ENCODE measurements at places on chromosomes 1 and 21. TPM values are rescaled to one million over a fixed set of nuclear protein-coding genes. Genes with fewer than 3 reads are reported as not detected.

GRCh38 chr1:228456252-228457016 is 30.7 kb upstream of the RNF187 start:
- no peak for DNase-seq

- no peak for DNase-seq
Measured at GRCh38 chr1:44077421-44077820, 41.2 kb upstream of the KLF17 start.

DNA sequence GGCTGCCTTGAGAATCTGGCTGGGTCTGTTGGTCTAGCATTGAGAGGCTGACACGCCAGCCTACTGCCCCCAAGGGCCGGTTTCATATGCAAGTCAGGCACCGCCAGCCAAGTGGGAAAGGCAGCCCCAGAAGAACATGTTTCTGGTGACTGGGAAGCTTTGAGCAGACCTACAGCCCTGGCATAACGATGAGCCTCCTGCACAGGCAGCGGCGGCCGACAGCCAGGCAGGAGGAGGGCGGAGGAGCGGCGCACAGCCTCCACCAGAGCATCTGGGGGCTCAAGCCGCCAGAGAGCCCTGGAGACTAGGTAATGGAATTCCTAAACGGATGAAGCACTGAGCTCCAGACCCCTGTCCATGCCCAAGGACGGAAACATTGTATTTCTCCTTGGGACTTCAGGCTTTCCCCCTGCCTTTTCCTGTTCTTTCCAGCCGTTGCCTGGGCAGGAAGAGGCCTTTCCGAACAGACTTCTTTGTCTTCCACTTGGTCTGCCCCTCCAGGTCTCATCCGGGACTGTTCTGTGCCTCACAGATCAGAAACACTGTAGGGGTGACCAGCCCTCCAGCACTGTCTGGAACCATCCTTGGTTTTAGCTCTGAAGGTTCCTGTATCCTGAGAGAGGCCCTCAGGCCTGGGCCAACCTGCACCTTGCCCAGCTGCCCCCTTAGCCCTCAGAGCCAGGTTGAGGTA is 59.5 kb downstream of the IRF2BP2 start:
- no peak for DNase-seq

DNA sequence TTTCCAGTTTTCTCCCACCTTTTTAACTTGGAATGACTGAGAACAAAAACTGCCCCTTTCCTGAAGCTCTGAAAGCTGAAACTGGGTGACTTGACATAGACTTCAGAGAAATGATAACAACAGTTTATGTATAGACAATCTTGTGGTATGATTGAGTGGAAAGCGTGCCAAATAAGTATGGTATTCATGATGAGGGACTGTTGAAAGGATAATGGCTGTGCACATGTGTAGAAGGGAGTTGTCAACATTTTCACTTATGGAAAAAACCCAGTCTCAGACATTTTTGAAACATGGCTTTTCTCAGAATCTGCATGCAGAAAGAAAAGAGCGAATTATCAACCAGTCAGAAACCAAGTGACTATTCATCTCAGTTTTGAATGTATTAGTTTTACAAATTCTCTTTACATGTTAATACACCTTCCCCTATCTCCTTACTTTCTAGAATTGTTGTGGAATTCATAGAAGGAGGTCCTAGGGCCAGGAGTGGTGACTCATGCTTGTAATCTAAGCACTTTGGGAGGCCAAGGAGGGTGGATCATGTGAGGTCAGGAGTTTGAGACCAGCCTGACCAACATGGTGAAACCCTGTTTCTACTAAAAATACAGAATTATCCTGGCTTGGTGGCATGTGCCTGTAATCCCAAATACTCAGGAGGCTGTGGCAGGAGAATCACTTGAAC is 261.2 kb downstream of the S1PR1 start:
- no peak for DNase-seq

DNA sequence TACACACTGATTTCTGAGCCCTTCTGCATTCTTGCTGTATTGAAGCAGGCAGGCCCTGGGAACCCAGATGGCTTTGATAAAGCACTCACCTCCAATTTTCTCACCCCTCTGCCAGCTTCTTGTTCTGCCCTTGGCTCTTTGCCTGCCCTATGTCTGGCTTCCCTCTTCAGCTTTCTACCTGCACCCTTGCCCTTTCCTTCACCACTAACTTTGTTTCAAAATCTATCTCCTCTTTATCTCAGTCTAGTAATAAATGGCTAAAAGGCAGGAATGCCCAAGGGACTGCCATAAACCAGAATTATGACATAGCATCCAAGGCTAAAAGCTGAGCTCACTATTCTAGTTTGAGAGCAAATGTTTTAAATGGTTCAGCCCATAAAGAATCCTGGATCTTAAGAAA is 178.7 kb downstream of the TNR start:
- DNase-seq = no peak

- no peak for DNase-seq
Measured at GRCh38 chr1:153882296-153882912, 40.4 kb downstream of the GATAD2B start.

GRCh38 chr1:39167632-39168209 is 36.8 kb upstream of the MACF1 start:
- DNase-seq = no peak

DNA sequence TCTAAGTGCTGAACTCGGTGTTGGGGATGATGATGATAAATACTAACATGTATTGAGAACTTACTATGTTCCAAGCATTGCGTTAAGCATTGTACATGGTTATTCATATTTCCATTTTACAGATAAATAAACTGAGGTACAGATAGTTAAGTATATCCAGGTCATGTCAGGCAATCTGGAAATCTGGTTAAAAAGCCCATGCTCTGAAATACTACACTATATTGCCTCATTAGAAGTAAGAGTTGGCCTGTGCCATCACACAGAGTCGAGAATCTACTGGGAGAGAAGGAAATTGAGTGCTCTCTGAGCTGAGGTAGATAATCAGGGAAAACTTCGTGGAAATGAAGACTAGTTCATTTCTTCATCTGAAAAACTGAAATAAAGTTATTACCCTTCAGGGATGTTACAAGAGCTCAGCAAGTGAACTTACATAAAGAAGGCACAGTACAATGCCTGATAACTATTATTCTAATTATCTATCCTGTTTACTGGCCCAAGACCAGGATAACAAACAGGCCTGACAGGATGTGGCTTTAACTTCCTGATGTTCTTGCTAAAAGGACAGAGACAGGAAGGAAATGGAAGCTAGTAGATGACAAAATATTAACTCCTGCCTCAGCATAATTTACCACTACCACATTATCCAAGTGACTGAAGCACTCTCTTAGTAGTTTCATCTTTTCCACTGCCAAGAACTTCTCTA is 85.6 kb downstream of the EPS15 start:
- no peak for DNase-seq

Gene KRTAP19-1
- total RNA-seq = not detected

Gene SOX13
- 12.4 TPM for total RNA-seq

Gene CD34
- 72.5 TPM for total RNA-seq
